ENCODE measurements at places on chromosomes 11 and 22.

- peak; percentile 66 for DNase-seq
Observed at GRCh38 chr11:67356864-67357561, 3.7 kb upstream of the POLD4 start.

DNA sequence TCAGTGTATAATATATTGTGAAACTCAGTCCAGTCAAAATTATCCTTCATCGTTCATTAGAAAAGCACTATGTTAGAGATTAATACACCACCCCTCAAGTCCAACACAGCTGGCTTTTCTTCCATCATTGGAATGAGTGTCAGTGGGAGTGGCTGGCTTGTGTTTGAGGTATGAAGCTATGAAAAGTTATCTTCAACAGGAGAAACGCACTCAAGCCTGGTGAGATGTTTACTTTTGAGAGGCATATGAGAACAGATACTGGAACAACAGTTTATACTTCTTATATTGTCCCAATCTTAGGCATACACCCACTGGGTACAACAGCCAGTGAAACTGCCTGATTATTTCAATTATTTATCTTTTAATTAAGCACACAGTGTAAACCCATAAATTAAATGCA is 34.3 kb downstream of the PLEKHB1 start:
- DNase-seq = no peak

- no peak for DNase-seq
Observed at GRCh38 chr11:94746721-94747120, 21.4 kb upstream of the AMOTL1 start.

GRCh38 chr22:44620129-44620840 is 81.7 kb upstream of the PRR5 start:
- peak; percentile 84 for DNase-seq

DNA sequence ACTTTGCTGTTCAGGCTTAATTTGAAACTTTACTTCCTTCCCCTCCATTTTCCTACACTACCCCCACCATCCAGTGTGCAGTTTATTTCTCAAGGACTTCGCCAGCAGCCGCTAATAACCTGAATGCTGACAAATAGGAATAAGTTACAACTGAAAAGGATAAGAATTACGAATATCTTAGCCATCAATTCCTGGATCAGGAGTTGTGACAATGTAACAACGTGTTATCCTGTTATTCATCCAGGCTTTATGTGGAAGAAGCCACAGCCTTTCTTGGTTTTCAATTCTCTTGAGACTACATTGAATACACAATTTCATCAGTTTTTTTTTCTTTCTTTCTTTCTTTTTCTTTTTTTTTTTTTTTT is 5.9 kb downstream of the HBG1 start:
- DNase-seq = no peak
